ENCODE measurements at places on chromosomes 2 and 18.

DNA sequence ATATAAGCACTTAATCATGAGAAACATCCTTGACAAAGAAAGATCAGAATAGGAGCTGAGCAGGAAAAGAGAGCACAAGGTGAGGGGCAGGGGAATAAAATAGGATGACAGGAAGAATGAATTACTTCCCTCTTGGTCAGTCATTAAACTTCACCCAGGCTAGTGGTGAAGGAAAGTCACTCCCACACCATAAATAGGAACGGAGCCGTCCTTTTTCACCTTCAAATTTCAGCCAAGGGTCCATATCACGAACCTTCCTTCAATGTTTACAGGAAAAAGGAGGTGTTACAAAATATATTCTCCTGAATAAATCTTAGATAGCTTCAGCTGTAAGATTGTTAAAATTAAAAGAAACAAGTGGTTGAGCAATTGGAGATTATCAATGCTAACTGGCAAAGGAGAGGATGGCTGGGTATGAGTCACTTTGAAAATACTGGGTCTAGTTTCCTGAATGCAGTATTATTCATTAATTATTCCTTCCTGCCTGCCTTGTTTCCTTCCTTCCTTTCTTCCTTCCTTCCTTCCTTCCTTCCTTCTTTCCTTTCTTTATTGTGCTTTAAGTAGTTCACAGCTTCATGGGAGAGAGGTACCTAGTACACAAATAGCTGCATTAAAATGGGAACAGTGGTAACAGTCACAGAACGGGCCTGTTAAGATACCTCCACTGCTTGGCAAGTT, 292.3 kb upstream of the ID2 start:
- DNase-seq = no peak

DNA sequence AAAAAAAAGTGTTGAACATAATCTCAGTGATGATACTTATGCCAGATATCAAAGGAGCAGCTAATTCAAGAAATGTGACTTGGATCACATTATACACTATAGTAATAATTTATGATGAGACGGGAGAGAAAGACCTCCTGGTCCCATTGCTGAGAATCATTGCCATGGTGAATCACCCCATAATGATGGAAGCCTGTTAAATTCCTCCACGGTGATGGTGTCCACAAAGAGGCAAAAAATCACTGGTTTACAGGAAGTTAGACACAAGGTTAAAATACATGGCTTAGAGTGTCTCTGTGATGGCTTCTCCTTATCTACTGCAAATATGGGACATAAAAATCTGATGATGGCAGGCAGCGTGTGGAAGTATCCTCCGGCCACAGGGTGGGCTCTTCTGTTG, 210.0 kb downstream of the CDH2 start:
- no peak for DNase-seq

DNA sequence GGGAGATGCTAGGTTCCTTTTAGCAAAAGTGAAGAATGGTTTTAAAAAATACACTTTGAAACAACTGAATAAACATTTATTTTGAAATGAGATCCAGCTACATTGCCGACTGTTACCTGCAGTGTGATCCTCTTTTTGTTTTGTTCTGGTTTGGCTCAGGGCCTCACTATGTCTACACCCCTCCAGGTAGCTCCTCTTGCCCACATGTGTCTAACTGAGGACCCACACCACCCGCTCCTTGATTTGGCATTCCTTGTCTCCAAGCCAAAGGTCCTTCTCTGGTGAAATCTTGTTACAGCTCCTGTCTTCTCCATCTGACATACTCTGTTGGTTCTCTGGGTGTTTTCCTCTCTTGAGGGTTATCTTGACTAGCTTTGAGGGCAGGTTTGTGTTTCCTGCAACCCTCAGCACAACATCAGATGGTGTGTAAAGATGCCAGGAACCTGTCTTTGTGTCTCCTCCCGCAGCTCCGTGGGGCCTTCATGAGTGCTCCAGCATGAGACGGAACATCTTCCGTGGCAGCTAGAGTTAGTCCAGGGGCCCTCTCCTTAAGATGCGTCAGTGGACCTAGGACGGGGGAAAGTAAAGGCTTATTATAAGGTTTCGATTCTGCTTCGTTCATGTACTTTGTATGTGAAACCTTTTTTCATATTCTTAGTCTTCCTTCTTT, 32.1 kb downstream of the MAP4K4 start:
- no peak for DNase-seq

GRCh38 chr2:65061910-65062339, 5.7 kb downstream of the CEP68 start:
- DNase-seq = no peak

- no peak for DNase-seq
These were observed 49.9 kb downstream of the LYPD1 start for GRCh38 chr2:132620115-132620514.

DNA sequence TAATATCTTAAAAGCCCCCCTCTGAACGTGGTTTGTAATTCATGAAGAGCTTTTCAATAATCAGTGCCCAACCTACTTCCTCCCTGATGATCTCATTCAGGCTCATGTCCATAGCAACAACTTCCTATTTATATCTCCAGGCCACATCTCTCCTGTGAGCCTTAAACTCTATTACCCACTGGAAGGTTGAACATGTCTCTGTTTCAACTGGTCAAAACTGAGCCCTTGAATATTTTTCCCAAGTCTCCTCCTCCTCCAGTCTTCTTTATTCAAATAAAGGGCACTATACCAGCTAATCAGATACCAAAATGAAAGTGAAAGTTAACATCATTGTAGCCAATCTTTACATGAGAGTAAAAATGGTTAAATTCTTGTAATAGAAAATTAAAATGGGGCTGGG, 63.7 kb upstream of the ITGA4 start:
- DNase-seq = no peak

GRCh38 chr2:88658881-88659537, 31.7 kb upstream of the EIF2AK3 start:
- DNase-seq = no peak

- no peak for DNase-seq
These were observed 106.9 kb downstream of the FARSB start for GRCh38 chr2:222548992-222549391.

DNA sequence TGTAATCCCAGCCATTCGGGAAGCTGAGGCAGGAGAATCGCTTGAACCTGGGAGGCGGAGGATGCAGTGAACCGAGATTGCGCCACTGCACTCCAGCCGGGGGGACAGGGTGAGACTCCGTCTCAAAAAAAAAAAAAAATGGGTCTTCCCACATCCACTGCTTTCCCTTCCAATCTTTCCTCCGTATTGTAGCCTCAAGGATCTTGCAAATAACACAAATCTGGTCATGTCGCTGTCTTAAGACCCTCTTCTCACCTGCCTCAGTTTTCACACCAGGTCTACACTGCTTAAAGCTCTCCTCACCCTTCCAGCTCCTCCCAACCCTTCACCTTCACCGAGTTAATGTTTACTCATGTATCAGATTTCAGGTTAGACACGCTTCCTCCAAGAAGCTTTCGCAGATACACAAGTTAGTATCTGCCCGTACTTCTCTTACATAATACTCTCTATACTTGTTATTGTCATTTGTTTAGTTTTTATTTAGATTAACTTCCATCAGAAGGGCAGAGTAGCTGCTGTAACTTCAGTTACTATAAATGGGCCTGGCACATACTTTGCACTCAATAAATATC, 1.5 kb downstream of the IER3IP1 start:
- DNase-seq = no peak

- DNase-seq = no peak
These were observed 2.5 kb upstream of the SH3RF3 start for GRCh38 chr2:109126501-109126860.

DNA sequence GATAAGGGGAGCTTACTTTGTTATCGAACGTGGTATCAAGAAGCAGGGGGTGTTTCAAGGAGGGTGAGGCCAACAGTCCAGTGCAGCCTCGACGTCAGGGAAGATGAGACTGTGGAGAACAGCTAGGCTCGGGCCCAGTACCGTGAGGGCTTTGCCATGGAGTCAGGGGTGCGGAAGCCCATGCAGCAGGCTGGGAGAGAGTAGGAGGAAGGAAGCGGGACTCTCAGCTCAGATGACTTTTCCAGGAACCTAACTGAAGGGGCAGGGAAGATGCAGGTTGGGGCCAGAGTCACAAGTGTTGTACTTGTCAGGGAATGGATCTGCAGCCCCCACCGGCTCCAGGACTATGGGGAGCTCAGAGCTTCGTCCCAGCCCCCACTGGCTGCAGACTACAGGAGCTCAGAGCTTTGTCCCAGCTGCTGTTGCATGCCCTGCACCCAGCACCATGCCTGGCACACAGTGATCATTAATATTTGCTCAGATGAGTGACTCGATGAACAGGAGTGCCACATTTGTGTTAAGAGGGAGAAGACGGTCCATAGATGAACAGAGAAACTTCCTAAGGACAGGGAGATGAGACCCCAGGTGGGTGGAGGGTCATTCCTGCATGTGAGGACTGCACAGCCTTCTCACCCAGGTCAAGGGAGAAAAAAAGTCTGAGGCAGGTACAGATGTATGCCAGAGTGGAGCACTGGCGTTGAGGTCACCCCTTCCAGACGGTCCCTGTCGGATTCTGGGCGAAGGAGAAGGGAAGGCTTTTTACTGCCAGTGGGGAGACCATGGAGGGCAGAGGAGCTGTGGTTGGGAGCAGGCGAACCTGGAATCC, 36.4 kb downstream of the PTGR3 start:
- DNase-seq = no peak

GRCh38 chr2:172297950-172298349, 129.4 kb upstream of the ITGA6 start:
- no peak for DNase-seq

DNA sequence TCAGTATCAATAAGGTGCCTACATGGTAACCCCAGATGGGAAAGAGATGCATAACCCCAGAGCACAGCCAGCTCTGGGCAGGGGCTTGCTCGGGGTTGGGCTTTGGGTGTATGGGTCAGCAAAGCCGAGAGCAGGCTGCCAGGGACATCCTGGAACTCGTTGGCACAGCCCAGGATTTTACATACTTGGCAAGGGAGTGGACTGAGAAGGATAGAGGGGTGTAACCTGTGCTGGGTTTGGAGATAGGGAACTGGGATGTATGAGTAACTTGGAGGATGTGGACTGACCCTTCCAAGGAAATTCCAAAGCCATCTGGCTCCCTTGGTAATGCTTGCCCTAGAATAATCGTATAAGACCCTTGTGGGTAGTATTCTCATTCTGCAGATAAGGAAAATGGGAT, 44.2 kb downstream of the GPR39 start:
- DNase-seq = no peak

DNA sequence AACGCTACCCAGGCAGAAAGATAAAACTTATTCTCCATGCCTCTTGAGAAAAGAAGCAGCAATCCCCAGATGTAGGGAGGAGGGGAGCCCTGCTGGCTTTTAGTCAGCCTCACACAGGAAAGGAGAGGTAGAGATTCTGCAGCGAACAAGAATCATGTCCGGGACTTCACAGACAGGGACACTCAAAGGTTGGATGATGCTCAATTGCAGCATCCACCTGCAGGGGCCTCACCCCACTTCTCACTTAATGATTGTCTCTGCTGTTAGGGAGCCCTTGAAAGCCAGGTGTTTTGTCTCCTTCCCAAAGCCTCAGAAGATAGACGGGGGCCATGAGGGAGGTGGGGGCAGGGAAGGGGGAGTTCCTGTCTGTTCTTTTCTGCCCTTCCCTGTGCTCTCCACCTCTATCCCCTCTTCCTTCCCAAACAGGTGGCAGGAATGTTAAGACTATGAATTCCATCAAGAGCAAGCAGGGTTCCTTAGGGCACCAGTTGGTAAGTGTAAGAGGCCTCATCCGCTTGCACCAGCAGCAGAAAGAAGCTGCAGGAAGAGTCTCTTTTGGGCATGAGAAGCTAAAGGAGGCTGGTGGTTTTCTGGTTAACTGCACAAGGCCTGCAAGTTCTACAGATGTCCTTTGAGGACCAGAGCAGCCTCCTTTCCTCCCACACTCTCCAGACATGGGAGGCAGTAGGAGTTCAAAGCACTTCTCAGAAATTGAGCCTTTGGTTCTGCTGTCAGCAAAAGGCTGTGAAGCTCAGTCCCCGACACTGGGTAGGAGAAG, 154.7 kb upstream of the TNP1 start:
- DNase-seq = no peak

DNA sequence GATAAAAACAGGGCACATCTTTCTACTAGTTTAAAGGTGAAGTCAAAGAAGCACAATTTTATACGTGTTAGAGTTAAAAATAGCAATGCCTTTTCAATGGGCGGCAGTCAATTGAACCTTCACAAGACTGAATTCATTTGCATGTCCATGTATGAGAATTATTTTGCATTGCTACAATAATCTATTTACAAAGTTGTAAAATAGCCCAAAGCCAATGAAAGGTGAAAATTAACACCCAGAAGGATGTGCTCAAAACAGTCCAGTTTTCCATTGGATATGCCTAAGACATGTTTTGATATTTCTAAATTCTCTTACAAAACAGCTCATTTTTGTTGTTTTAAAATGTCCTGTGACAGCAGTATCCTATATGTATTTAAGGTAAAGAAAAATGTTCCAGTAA, 425.1 kb upstream of the SYT4 start:
- DNase-seq = no peak

- DNase-seq = no peak
These were observed 414.6 kb upstream of the TRIB2 start for GRCh38 chr2:12302140-12302539.

DNA sequence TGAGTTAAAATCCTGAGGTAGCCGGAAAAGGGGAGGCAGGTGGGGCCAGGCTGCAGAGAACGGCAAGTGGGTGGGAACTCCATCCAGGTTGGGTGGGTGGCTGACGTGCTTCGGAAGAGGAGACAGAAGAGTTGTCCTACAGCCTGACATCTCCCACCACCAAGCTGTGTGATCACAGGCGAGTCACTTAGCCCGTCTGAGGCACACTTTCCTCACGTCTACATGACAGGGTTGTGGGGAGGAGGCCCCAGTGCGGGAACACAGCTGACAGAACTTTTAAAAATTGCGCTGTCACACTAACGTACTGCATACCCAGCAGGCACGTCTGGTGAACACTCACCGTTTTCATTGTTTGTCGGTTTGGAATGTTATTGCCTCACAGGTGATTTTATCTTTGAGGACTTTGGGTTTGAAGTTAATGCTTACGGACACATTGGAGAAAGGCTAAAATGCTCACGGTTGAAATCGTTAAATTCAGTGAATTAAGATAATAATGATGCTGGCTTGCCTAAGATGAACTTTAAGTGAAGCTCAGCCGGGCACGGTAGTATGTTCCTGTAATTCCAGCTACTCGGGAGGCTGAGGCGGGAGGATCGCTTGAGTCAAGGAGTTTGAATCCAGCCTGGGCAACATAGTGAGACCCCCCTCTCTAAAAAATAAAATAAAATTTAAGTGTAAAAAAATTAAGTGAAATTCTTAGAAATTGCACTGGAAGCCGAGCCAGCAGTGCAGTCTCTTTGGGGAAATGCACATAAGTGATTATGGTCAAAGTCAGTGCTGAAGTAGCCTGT, 8.9 kb downstream of the EMILIN2 start:
- no peak for DNase-seq

DNA sequence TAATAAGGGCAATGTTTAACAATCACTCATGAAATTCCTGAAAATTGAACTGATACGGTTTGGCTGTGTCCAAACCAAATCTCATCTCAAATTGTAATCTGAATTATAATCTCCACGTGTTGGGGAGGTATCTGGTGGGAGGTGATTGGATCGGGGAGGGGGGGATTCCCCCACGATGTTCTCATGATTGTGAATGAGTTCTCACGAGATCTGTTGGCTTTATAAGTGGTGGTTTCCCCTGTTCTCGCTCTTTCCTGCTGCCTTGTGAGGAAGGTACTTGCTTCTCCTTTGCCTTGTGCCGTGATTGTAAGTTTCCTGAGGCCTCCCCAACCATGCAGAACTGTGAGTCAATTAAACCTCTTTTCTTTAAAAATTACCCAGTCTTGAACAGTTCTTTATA, 34.0 kb upstream of the SKOR2 start:
- no peak for DNase-seq

All from stimulated activated CD8-positive, alpha-beta memory T cell treated with anti-CD3 and anti-CD28 coated beads, Interleukin-15, amount 100 ng/mL, for 4 hours (primary cell).